ENCODE measurements at places on chromosomes 3 and 15.

GRCh38 chr15:52071570-52071969 lies 41.0 kb downstream of the BCL2L10 start:
- no peak for DNase-seq

- DNase-seq: no peak
These were observed 16.5 kb downstream of the SEMA3G start for GRCh38 chr3:52428151-52429005.

DNA sequence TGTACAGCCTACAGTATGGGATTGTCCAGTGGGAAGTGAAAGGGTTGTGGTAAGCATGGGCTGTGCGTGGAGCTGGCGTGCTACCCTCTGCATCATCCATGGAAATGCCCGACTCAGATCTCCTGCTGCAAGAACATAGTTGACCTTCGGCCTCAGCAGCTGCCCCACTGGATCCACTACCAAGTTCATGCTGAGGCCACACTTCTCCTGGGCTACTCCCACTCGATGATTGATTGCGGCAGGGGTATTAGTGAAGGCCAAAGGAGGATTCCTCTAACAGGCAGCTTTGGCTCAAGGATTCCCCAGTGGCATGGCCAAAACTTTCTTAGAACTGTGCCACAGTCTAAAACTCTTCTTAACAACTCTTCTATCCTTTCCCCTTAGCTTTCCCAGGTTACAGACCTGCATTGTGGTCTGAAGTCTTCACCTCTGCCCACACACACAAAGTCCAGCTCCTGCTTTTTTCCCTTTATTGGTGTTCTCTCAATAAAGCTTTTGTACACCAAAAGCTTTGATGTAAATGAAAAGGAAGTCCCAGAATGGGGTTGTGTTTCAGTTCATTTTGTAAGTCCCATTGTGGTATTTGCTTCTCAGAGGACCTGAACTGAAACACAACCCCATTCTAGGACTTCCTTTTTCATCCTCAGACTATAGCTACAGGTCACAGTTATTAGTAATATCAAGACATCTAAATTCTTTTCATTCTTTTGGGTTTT lies 4.9 kb upstream of the TBC1D5 start:
- no peak for DNase-seq

GRCh38 chr15:32834156-32834555 lies 116.4 kb downstream of the GREM1 start:
- DNase-seq: no peak

Measured in keratinocyte (primary cell).